ENCODE measurements at places on chromosomes 3 and 15. TPM values are rescaled to one million over a fixed set of nuclear protein-coding genes. Genes with fewer than 3 reads are reported as not detected.

- no peak overlapping the region for H3K4me3 ChIP-seq
- peaks cover 56% of the 10 kb centered on the region for H3K4me1 ChIP-seq
- H3K27ac ChIP-seq = no peak overlapping the region
- H3K27me3 ChIP-seq = no peaks in the 10 kb centered on the region
- peaks cover 11% of the 10 kb centered on the region for H3K36me3 ChIP-seq
Observed at GRCh38 chr15:78006567-78007205, 70.8 kb downstream of the TBC1D2B start.

- no peak overlapping the region for H3K4me3 ChIP-seq
- H3K36me3 ChIP-seq = no peaks in the 10 kb centered on the region
- H3K4me1 ChIP-seq = no peaks in the 10 kb centered on the region
Observed at GRCh38 chr3:193344486-193344885, 34.1 kb downstream of the ATP13A5 start.

- H3K27ac ChIP-seq = peak overlapping the region; percentile 15
- H3K27me3 ChIP-seq = no peaks in the 10 kb centered on the region
- H3K4me3 ChIP-seq = no peak overlapping the region
Observed at GRCh38 chr3:189630767-189631372, 319 bp upstream of the TP63 start.

DNA sequence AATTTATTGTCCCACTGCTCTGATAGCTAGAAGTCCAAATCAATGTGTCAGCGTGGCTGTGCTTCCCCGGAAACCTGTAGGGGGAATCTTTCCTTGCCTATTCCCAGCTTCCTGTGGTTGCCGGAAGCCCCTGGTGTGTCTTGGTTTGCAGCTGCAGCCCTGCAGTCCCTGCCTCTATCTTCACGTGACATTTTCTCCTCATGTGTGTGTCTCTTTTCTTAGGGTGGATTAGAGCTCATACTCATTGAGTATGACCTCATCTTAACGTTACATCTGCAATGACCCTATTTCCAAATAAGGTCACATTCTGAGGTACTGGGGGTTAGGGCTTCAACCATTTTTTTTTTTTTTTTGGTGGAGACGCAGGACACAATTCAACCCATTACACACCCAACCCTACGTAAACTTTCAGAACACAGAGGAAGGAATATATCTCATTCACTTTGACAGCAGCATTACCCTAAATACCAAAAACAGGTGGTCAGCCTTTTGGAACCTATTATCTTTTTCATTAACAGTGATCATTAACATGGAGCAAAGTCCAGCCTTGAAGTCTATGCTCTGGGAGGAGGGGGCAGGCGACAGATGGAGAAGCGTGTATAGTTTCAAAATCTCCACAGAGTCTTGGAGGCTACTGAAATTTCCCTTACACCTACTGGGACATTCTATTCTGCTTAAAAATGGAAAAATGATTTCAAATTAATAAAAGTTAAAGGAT lies 88.6 kb downstream of the RYK start:
- no peak overlapping the region for H3K27ac ChIP-seq
- no peak overlapping the region for H3K4me3 ChIP-seq

GRCh38 chr3:194750491-194750828 lies 64.8 kb downstream of the FAM43A start:
- H3K4me3 ChIP-seq = no peak overlapping the region
- H3K36me3 ChIP-seq = no peaks in the 10 kb centered on the region
- no peaks in the 10 kb centered on the region for H3K27me3 ChIP-seq
- no peak overlapping the region for H3K27ac ChIP-seq
- DNase-seq = no peak

GRCh38 chr3:39961230-39961629 lies 151.8 kb downstream of the MYRIP start:
- DNase-seq = no peak
- no peaks in the 10 kb centered on the region for H3K27me3 ChIP-seq
- H3K36me3 ChIP-seq = no peaks in the 10 kb centered on the region
- H3K27ac ChIP-seq = peak overlapping the region; percentile 59
- peaks cover 34% of the 10 kb centered on the region for H3K4me1 ChIP-seq
- H3K4me3 ChIP-seq = no peak overlapping the region

DNA sequence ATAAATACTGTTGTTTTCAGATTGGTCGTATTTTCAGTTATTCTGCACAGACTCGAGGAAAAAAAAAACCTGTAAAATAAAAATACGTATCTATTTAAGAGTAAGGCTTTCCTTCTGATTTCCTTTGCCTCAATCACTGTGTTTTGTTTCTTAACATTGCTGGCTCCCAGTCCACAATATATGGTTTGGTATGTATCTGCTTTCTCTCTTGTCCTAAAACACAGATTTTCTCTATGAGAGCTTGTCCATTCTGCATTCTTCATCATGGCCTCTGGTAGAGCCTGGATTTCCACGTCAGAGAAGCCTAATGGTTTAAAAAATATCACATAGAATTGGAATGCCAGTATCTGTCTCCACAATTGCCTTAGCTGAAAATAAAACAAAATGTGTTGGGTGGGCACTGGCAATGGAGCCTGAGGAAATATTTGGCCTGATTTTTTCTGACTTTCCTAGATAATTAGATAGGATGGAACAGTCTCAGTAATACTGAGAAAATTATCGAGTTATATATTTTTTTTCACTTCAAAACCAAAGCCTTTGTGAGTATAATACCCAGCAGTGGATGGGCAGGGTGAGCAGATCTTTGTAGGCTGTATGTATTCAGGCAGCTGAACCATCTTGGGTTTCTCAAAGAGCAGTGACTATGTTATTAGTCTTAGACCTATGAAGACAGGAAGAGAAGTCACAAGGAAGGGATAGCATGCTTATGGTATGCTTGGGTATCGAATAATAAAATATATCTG lies 1.9 kb downstream of the CD200 start:
- H3K36me3 ChIP-seq = no peaks in the 10 kb centered on the region
- peak overlapping the region; percentile 81 for H3K27ac ChIP-seq
- no peaks in the 10 kb centered on the region for H3K27me3 ChIP-seq

DNA sequence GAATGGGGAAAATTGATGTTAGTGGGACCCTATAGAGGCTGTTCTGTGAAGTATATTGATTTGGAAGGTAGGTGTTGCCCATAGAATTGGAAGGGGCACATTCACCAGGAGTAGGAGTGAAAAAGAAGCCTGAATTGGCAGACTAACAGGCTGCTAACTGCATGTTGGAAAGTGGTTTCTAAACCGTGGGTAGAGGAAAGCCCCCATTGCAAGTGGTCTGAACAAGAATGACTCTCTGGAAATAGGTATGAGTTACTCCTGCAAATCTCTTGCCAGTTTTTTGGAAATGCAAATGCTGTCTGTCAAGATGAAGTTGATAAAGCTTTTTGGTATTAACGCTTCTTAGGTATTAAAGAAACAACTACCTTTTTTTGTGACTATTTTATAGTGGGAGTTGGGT lies 3.5 kb downstream of the UBE2E1 start:
- H3K36me3 ChIP-seq = no peaks in the 10 kb centered on the region
- peak overlapping the region; percentile 96 for H3K27ac ChIP-seq
- no peak overlapping the region for H3K4me3 ChIP-seq
- no peak for DNase-seq
- H3K4me1 ChIP-seq = no peaks in the 10 kb centered on the region

DNA sequence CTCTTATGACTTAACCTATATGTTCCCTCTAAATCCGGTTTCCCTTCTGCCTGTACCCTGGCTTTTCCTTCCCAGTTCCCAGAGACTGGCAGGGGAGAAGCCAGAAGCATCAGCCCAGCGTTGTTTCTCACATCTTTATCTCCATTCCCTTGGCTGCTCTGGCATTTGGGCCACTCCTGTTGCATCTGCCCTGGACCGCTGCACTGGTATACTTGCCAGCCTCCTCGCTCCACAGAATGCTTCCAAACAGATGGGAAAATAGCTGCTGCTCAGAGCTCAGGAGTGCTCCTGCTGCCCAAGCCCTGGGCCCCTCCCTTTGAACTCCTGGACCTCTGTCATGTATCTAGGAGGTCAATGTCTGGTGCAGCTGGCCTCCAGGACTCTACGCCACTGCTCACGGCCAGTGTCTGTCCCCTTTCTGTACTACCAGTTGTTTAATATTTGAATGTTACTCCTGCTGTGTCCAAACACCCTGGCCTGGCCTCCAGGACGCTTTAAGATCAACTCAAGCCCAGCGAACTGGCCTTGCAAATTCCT lies 6.8 kb downstream of the SPINT1 start:
- H3K4me3 ChIP-seq = no peak overlapping the region
- H3K4me1 ChIP-seq = no peaks in the 10 kb centered on the region
- no peaks in the 10 kb centered on the region for H3K36me3 ChIP-seq
- peaks cover 26% of the 10 kb centered on the region for H3K27me3 ChIP-seq
- no peak overlapping the region for H3K27ac ChIP-seq

GRCh38 chr3:112365636-112366035 lies 32.7 kb downstream of the CD200 start:
- no peak overlapping the region for H3K27ac ChIP-seq
- H3K36me3 ChIP-seq = no peaks in the 10 kb centered on the region
- no peaks in the 10 kb centered on the region for H3K27me3 ChIP-seq
- H3K4me1 ChIP-seq = no peaks in the 10 kb centered on the region
- H3K4me3 ChIP-seq = no peak overlapping the region
- DNase-seq = no peak

DNA sequence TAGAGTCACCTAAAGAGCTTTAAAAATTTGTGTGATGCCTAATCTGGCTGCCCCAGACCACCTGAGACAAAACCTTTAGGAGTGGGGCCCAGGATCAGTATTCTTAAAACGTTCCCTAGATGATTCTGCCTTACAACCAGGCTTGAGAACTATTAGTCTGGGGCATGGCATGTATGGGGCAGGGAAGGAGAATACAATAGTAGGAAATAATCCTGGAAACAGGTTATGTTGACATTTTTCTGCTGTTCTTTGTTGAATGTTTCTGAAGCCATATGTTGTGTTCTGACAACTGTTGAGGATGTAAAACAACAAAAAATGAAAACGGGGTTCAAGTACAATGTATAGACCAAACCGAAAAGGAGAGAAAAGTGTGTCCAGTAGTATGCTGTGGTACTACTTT lies 2.9 kb downstream of the GTF2E1 start:
- DNase-seq = no peak
- no peak overlapping the region for H3K4me3 ChIP-seq
- peaks cover 19% of the 10 kb centered on the region for H3K4me1 ChIP-seq
- H3K27me3 ChIP-seq = no peaks in the 10 kb centered on the region

DNA sequence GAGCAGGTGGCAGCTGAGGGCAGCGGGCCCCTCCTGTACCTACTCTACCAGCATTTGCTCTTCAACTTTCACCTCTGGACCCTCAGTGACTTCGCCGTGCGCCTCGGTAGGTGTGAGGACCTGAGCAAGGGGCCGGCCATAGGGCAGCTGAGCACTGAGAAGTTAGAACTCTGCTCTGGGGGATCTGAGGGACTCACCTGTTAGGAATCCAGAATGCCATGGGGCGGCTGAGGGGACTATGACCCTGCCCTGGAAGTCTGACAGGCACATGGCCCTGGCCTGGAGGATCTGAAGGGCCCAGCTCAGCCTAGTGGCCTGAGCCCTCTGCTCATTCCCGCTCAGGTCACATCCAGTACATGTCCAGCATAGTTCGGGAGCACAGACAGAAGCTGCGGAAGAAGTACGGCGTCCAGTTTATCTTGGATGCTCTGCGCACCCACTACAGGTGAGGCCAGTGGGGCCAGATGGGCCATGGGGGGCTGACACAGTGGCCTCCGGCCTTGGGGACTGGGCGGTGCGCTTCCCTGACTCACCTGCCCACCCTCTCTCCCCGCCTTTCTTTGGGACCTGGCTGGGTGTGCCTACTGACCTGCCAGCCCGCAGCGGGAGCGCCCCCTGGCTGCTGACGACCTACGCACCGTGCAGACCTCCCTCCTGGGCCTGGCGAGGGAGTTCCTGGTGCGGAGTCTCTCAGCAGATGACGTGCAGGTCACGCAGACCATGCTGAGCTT lies 18.8 kb downstream of the NBEAL2 start:
- H3K36me3 ChIP-seq = peaks cover 20% of the 10 kb centered on the region
- no peaks in the 10 kb centered on the region for H3K27me3 ChIP-seq
- no peak overlapping the region for H3K27ac ChIP-seq
- no peaks in the 10 kb centered on the region for H3K4me1 ChIP-seq

Gene SPTSSB
- polyA plus RNA-seq = 0.46 TPM

Gene CIP2A
- 1.6 TPM for polyA plus RNA-seq

Gene TRIM42
- not detected for polyA plus RNA-seq

Gene TTC14
- polyA plus RNA-seq = 13.4 TPM
